ENCODE measurements at places on chromosomes 2 and 18.
A peak's percentile ranks its signal among the peaks of the same experiment; 100 is the strongest.

DNA sequence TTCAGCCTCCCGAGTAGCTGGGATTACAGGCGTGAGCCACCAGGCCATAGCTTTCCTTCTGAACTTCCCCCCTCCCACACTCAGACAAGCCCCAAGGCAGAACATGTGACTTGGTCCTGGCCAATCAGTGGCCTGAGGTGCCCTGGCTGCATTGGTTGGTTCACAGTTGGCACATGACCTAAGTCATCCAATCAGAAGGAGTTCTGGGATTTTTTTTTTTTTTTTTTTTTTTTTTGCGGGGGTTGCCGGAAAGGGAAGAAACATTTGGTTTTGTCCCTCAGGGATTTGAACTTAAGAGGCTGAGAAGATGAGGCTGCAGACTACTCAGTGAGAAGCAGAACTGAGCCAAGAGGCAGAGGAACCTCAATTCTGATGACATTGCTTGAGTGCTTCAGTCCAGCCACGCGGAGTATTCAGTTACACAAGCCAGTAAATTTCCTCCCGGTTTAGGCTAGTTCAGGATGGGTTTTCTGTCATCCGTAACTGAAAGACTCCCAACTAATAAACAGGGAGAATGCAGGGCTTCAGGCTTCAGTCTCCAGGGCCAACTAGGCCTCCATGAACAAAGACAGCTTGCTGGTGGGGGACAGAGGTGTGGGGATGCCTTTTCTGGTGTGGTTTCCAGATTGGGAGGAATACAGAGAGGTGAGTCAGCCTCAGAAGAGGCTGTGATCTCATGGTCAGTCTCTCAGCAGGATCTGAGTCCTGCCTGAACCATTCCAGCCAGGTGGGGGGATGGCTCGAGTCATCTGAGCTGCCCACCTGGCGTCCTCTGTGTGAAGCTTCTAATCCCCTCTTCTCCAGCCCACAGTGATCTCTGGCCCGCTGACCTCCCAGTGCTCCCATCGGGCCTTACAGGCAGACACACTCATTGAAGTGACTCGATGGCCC, 9.2 kb downstream of the PTMA start:
- no peak for DNase-seq

DNA sequence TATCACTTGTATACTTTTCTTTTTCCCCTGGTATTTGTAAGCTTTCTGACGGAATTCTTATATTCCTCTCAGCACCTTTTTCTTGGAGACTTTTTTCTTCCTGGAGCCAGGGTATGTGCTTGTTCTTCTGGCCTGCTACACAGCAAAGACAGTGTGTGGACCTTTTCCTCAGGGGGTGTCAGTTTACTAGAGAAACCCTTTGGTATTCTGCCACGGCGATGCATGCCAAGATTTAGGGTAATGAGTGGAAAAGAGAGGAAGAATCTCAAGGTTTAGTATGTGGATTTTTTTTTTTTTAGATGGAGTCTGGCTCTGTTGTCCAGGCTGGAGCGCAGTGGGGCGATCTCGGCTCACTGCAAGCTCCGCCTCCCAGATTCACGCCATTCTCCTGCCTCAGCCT, 152.2 kb downstream of the PHLPP1 start:
- no peak for DNase-seq

- DNase-seq: no peak
Observed at GRCh38 chr2:158671360-158672245, 123.5 kb upstream of the DAPL1 start.

DNA sequence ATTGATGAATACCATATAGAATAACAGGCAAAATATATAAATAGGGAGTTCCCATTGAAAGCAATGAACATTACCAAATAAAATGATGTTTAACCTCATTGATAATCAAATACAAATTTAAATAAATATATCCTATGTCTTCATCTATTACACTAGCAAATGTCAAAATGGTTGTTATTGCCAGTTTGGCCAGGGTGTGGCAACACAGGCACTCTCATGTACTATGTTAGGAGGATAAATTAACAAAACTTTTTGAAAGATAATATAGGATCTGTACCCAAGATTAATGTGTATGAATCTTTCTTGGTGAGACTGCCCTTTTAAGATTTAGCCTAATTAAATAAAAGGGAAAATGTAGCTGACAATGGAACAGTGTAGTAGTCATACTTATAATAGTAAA, 659.3 kb downstream of the ERBB4 start:
- no peak for DNase-seq

- peak; percentile 19 for DNase-seq
Observed at GRCh38 chr2:70557171-70557838, 3.7 kb upstream of the TGFA start.

DNA sequence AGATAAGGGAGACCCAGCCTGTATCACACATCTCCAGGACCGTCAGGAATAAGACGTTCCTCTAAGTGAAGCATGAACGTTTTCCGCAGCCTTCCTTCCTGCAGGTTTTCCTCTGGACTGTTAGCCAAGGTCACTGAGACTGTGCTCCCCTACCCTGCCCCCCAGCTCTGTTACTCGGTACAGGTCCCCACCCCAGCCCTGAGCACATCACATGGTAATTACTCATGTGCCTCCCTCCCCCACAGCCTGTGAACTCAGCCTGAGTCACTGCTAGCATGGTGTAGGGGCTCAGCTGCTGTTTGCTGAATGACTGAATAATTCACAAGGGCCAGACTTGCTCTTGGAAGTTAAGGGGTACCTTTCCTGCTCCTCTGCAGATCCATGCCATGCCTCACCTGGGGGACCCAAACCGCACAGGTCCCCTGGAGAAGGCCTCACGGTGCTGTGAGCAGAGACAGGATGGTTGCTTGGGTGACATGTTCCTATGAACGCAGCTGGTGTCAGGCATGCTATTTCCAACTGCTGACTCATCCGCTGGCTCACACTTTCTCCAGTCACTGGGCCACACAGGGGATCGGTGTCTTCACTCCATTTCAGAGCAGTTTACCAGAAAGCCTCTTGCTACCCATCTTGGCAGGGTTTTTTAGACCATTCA, 88.2 kb downstream of the PLB1 start:
- no peak for DNase-seq

- no peak for DNase-seq
Observed at GRCh38 chr2:177721087-177721486, 328.5 kb downstream of the AGPS start.

DNA sequence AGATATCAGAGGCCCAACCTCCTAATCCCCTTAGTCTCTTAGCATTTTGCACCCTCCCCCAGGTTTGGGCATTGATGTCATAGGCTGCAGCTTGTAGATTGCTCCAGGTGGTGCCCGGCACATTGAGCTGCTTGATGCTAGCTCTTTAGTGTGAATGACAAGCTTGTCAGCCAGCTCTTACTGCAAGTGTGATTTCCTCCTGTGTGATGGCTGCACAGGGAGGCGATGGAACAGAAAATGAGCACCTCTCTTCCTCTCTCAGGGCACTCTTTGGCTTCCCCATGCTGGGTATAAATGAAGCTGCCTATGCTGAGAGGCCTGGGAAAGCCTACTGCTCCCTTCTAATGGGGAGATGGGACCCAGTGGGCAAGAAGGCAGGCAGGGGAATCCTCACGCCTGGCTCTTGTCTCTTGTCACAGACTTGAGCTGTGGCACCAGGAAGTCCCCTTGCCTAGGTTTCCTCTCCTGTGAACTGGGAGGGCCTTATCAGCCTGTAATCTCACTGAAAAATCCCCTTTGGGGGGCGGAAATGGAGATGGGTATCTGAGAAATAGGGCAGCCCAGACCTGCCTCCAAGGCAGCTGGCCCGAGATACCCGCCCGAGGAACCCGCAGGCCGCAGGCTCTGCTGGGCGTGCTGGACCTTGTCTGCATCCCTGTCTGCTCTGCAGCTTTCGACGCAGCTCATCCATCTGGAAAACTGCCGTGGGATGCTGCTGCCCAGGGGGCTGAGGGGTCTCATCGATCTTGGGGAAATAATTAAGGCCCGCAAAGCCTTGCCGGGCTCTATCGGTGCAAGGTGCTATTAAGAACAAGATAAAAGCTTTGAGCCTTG, 163.5 kb upstream of the CXCR4 start:
- DNase-seq: no peak

DNA sequence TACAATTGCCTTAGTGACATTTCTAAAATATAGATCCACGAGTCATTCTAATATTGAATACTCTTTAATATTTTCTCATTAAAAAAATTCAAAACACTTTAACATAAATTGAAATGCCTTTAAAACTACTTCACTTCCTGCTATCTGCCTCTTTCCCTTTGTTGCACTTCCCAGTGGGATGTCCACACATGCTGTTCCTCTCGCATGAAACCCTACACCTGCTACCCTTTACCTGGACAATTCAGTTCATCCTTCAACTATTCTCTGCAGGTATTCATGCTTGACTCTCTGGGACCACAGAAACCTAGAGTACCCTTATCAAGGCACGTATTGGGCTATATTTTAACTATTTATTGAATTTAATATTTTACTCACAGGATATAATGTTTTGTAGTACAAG, 373.3 kb upstream of the GALNT5 start:
- no peak for DNase-seq

DNA sequence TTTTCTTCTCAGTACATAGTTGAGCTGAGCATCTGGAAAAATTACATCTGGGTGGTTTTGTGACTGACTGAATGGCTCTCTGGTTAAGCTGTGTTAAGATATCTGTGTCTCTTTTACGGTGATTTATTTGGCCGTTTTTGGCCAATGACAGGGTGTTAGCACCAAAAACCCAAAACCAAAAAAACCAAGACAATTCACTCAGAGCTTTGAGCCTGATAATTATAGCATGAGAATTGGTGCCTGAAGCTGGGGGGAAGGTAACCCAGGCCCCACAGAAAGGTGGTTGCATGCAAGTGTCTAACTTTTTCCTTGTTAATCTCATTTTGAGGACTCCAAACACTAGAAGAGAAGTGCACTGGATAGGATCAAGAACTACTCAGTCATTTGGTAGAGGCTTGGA, 4.5 kb downstream of the CD28 start:
- DNase-seq: no peak

DNA sequence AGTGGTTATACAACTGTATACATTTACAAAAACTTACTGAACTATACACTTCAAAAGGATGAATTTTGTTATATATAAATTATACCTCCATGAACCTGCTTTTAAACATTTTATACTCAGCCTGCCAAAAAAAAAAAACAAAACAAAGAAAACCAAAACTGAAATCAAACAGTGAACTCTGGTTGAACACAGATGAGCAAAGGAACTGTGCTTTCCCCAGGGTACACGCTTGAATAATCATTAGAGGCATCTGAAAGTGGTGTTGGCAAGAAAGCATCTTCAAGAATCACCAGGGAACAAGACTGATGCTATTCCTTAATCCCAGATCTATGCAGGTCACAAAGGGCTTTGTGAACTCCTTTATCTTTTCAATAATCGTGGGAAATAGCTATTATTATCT, 77.0 kb upstream of the LYPD1 start:
- DNase-seq: no peak

DNA sequence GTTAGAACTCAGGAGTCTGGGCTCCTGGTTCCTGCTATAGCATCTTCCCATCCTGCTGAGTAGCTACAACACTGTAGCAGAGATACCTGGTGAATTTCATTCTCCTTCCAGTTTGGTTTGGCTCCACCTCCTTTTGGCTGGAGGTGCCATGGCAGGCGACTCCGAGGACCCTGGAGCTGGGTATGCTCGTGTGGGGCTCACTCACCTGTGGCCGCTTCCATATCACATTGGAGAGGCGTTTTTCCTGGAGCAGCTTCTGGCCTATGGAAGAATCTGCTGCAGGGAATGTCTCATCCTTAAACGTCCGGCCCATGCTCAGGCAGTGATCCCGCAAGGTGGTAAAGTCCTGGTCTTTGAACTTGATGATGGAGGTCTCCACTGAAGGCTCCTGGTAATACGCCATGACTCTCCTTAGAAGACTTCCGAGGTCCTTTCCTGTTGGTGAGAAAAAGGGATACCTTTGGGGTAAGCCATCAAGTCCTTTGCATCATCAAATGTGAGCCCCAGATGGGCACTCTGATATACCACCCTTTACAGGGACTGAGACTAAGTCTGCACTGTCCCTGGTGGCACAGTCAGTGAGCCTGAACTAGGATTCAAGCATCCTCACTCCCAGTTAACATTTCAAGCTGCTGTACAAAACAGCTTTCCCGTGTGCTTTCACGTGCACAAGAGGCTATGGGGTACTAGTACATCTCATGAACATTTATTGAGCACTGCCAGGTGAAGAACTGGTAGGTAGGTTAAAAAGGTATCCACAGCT, 20.1 kb downstream of the CAPN13 start:
- no peak for DNase-seq

DNA sequence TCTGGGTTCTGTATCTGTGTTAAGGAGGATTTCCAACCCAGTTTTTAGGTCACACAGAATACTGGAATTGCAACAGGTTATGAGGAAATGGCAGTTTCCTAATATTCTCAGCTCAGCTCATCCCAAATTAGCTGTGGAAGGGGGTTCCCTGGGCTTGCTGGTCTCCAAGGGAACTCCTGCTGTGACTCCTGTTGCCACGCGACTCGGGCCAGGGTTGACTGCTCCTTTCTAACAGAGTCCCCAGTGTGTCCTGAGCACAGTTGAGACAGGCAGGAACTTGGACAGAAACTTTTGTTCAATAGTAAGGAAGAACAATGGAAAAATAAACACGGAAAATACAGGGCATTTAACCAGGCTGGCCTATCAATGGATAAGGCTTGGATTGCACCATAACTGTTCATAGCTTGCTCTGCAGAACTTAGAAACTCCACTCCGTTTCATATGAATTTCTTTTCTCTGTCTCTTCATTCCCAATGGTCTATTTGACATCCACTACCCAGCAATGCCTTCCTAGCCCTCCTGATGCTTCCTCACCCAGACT, 3.8 kb upstream of the ROCK2 start:
- no peak for DNase-seq

DNA sequence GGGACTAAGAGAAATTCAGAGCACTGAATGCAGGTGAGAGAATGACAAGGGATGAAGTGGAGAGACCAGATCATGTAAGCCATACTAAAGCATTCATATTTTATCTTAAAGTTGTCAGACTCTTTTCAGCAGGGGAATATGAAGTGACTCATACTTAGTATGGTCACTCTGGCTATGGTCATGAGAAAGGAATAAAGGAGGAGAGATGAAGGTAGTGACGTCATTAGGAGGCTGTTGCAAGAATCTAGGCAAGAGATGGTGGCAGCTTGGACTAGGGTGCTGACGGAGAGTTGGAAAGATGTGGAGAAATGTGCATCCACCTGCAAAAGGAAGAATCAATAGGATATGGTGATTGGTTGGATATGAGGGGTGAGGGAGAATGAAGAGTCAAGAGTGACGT, 203.2 kb upstream of the ACVR2A start:
- DNase-seq: no peak

- DNase-seq: no peak
Observed at GRCh38 chr2:40317761-40318160, 134.1 kb downstream of the SLC8A1 start.

- no peak for DNase-seq
Observed at GRCh38 chr2:26330604-26331003, 15.3 kb upstream of the SELENOI start.

GRCh38 chr18:54444319-54444914, 86.7 kb downstream of the C18orf54 start:
- peak; percentile 77 for DNase-seq

Data from left lung (tissue), 14 donors.